ENCODE measurements at places on chromosomes 6 and 20. TPM values are rescaled to one million over a fixed set of nuclear protein-coding genes. Genes with fewer than 3 reads are reported as not detected.

Gene PHACTR3
- total RNA-seq: not detected

Gene AVP
- 0.59 TPM for total RNA-seq

Gene GABRR1
- not detected for total RNA-seq

Gene SEMG1
- total RNA-seq: not detected

Gene SMAP1
- 31.9 TPM for total RNA-seq

Gene SAPCD1
- 3.1 TPM for total RNA-seq

Gene FAXC
- not detected for total RNA-seq

Gene HDGFL1
- not detected for total RNA-seq

Gene PAK5
- total RNA-seq: not detected

DNA sequence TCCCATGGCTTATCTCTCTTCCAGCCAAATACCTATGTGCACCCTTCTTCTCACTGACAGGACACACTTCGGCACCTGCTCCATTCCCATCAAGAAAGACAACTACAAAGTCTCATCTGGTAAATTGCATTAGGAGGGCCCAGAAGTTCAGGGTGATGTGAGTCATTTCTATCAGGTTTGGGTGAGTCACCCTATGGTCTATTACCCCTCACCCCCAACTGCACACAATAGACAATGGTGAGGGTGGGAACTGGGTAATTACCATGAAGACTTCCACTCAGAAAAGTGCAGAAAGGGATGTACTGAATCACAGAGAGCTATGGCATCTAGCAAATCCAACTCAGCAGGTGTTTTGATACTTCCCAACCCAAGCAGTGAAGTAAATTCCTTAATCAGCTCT lies 54.8 kb downstream of the OPN5 start:
- H3K4me1 ChIP-seq: no peaks in the 10 kb centered on the region
- no peaks in the 10 kb centered on the region for H3K27me3 ChIP-seq
- H3K36me3 ChIP-seq: no peaks in the 10 kb centered on the region

GRCh38 chr6:132412656-132413498 lies 11.6 kb upstream of the MOXD1 start:
- H3K4me3 ChIP-seq: no peak overlapping the region
- no peaks in the 10 kb centered on the region for H3K36me3 ChIP-seq
- no peaks in the 10 kb centered on the region for H3K4me1 ChIP-seq
- H3K27ac ChIP-seq: no peak overlapping the region
- DNase-seq: no peak
- no peaks in the 10 kb centered on the region for H3K27me3 ChIP-seq

DNA sequence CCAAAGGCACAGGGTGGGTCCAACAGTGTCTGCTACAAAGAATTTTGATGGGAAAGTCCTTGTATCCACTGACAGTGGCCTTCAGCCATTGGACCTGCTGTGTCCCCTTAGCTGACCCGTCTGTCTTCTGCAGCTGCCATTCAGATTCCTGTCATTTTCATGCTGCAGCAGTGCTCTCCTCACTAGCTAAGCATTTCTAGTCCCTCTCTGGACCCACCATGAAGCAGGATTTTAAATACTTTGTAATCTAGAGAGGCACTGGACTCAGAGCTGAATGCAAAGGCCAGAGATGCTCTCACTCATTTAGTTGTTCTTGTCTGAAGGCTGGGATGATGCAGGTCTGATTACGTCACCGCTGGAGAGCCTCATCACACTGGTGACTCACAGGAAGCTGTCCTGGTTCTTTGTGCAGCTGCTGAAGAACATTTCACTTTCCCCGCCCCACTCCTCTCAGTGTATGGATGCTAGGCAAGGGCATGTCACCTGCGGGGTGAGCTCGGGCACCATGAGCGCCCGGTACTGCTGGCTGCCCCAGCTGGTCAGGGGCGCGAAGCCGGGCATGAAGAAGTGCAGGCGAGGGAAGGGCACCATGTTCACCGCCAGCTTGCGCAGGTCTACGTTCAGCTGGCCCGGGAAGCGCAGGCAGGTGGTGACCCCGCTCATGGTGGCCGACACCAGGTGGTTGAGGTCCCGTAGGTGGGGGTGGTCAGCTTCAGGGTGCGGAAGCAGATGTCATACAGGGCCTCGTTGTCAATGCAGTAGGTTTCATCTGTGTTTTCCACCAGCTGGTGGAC lies 19.4 kb upstream of the TUBB2A start:
- H3K36me3 ChIP-seq: no peaks in the 10 kb centered on the region
- DNase-seq: no peak
- no peak overlapping the region for H3K4me3 ChIP-seq
- H3K27ac ChIP-seq: no peak overlapping the region
- H3K4me1 ChIP-seq: no peaks in the 10 kb centered on the region

- H3K4me1 ChIP-seq: no peaks in the 10 kb centered on the region
- H3K36me3 ChIP-seq: no peaks in the 10 kb centered on the region
- H3K27ac ChIP-seq: no peak overlapping the region
Observed at GRCh38 chr6:5115168-5115567, 30.0 kb downstream of the PPP1R3G start.

DNA sequence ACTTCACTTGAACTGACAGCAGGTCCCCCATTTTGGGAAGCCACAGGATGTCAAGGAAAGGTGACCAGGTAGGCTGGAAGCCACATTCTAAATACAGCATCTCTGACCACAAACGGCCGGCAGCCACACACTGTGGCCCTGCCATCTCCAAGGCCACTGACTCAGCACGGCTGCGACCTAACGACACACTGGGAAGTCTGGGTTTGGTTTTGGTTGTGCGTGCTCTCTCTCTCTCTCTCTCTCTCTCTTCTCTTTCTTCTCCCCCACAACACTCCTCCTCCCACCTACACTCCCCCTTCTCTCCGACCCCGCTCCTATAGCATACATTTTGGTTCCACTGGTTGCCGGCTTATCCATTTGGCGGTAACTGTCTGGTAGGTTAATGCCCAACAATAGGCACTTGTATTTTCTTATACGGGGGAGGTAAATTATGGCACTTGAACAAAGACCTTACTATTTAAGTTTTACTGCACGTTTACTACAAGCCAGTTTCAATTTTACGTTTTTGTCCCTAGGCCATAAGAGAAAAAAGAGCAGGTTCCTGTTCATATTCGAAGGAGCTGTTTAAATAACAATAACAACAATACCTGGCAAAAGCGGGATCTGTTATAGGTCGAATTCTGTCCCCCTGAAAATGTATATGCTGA lies 103.6 kb downstream of the GMDS start:
- H3K4me1 ChIP-seq: peaks cover 5% of the 10 kb centered on the region
- H3K4me3 ChIP-seq: no peak overlapping the region
- no peaks in the 10 kb centered on the region for H3K27me3 ChIP-seq
- no peaks in the 10 kb centered on the region for H3K36me3 ChIP-seq

DNA sequence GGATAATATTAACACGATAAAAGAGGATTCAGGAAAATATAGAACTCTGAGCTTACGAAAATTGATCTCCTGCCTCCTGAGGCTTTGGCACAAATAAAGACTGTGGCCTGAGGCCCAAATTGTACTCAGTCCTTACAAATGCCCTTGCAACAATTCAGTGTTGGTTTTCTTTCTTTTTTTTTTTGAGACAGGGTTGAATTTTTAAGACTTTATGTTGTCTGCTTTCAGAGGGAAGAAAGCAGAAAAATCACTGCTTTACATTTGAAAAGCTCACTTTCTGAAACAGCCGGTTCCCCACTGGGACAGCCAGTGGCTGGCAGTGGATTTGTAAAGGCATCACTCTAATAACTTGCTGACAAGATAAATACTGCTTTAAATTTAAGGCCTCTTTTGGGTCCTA lies 290.5 kb downstream of the SLC35F1 start:
- no peak for DNase-seq
- H3K27me3 ChIP-seq: no peaks in the 10 kb centered on the region
- no peak overlapping the region for H3K4me3 ChIP-seq
- H3K4me1 ChIP-seq: no peaks in the 10 kb centered on the region
- no peak overlapping the region for H3K27ac ChIP-seq

DNA sequence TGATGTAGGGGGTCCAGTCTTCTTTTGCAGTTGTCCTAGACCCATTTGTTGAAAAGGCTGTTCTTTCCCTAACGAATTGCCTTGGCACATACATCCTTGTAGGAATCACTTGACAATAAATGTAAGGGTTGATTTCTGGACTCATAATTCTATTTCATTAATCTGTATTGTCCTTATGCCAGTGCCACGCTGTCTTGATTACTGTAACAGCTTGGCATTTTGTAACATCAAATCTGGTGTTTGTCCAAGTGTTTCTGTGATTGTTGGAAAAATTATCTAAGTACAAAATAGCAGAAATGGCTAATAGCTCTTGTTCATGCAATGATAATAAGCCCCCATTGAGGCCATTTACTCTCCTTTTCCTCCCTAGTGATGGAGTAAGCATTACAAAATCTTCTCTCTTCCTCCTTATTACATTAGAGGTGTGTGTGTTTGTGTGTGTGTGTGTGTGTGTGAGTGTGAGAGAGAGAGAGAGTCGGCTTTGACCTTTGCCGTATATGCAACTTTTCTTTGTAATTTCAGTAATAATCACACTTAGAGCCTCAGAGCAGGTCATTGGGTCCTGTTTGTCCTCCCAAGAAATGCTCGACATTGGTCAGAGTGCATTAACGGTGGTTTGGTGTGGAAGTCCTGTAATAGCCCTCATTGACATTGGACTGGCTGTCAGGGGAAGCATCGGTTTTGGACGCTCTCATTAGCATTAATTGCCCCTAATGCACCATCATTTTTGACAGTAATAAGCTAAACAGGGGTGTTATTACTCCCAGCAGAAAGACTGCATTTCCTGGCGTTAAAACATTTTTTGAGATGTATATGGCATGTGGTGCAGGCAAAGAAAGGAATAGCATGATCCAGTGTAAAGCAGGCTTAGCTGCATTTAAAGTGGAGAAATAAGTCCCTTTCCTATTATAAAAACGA lies 40.7 kb upstream of the MROH8 start:
- H3K27ac ChIP-seq: no peak overlapping the region
- H3K4me3 ChIP-seq: no peak overlapping the region
- no peak for DNase-seq

DNA sequence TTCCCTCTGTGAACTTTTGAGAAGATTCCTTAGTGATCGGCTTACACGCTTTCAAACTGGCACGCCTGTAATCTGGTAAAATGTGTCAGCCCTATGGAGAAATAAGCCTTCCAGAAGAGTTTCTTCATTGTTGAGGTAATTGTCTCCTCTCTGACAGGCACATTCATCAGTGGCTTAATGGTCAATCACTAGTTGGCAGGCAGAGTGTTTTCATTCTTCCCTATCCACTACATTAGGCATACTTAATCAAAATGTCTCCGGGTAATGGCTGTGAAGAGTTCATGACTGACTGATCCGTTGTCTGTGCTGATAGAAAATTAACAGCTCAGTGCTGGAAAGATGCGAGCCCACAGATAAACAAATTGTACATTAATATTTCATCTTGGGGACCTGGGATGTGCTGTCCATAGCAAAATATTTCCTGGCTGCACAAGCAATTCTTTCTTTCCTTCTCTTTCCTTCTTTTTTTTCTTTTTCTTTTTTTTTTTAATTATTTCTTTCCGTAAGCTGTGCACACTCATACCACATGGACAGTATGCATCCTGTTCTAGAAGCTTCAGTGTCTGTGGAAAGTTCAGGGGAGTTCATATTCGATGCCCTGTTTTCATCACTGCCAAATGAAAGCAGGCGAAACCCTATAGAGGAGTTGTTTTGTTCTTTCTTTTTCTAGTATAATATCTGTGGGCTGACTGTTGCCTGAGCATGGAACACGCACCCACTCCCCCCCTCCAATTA lies 31.4 kb downstream of the TSHZ2 start:
- H3K27ac ChIP-seq: peak overlapping the region; percentile 78
- no peaks in the 10 kb centered on the region for H3K36me3 ChIP-seq
- H3K4me1 ChIP-seq: peaks cover 7% of the 10 kb centered on the region
- H3K27me3 ChIP-seq: no peaks in the 10 kb centered on the region

GRCh38 chr6:84061613-84062398 lies 28.2 kb downstream of the MRAP2 start:
- no peak for DNase-seq
- no peaks in the 10 kb centered on the region for H3K4me1 ChIP-seq

DNA sequence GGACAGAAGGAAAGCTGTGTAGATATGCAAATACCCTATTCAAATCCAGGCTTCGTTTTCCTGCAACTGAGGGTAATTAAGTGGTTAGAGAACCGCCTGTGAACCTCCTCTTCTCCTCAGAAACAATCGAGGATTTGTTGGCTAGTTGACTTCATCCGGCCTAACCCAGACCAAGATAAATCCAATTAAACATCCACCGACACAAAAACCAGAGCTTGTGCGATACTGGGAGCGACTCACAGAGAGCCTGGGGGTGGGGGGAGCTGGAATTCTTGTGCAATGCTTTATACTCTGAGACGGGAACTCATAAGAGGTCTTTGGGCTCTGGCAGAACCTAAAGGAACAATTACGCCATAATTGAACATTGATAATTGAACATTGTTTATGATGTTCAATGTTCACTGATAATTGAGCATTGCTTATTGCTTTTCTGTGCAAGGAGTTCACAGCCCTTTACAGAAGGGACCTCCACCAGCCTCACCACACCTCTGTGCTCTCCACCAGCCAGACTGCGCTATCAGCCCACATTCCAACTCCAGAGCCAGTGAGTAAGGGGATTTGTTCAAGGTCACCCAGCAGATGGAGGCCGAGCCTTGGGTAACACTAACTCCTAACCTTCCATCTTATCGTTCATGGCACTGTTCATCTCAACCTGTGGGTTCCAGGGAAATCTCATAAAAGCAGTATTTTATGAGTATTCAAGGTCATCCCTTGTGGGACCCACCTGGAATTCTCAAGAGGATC lies 429.6 kb upstream of the JARID2 start:
- no peak overlapping the region for H3K27ac ChIP-seq
- no peak overlapping the region for H3K4me3 ChIP-seq
- no peaks in the 10 kb centered on the region for H3K4me1 ChIP-seq
- H3K27me3 ChIP-seq: no peaks in the 10 kb centered on the region
- no peak for DNase-seq
- H3K36me3 ChIP-seq: no peaks in the 10 kb centered on the region

- no peak overlapping the region for H3K4me3 ChIP-seq
- no peaks in the 10 kb centered on the region for H3K27me3 ChIP-seq
- no peak overlapping the region for H3K27ac ChIP-seq
- H3K4me1 ChIP-seq: no peaks in the 10 kb centered on the region
Observed at GRCh38 chr6:159844737-159845645, 44.9 kb downstream of the PNLDC1 start.
